ENCODE measurements at places on chromosomes 3 and 15.
A peak's percentile ranks its signal among the peaks of the same experiment; 100 is the strongest.

DNA sequence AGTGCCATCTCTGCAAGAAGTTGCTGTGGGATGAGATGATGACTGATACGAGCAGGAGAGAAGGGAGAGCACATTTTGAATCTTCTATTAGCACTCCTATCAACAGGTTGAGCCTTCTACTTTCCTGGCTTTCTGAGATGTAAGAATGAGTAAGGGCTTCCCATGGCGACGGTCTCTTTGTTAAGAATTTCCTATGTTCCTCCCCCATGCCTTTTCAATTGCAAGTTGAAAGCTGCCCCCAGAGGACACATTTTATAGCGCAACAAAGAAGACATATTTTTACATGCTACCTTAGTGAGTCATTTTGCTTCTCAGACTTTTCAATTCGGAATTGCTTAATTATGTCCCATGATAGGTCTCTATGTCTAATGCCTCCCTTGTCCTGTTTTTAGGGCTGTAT, 71.3 kb upstream of the LRTM1 start:
- peak; percentile 62 for DNase-seq

GRCh38 chr15:41423979-41424659, 7.2 kb downstream of the RTF1 start:
- DNase-seq = no peak

DNA sequence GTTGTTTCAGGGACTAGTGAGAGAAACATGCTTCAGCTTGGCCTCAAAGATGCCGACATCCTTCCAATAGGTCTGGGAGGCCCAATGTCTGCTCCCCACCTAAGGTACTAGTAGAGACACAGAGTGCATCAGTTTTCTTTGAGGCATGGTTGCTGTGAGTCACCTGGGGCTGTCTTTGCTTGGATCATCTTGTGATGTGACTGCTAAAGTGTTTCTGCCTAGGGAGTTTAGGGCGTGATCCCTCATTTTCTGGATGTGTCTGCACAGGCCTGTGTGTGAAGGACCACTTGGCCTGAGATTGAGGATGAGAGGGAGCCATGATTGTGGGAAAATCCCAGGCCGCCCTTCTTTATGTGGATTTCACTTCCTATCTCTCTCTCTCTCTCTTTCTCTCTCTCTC, 4.8 kb downstream of the GASK1A start:
- no peak for DNase-seq

GRCh38 chr3:182973047-182973446, 7.3 kb downstream of the DCUN1D1 start:
- DNase-seq = no peak

- DNase-seq = no peak
Observed at GRCh38 chr3:46112296-46112695, 85.0 kb upstream of the XCR1 start.

- DNase-seq = no peak
Observed at GRCh38 chr3:24802614-24803013, 308.0 kb upstream of the THRB start.

DNA sequence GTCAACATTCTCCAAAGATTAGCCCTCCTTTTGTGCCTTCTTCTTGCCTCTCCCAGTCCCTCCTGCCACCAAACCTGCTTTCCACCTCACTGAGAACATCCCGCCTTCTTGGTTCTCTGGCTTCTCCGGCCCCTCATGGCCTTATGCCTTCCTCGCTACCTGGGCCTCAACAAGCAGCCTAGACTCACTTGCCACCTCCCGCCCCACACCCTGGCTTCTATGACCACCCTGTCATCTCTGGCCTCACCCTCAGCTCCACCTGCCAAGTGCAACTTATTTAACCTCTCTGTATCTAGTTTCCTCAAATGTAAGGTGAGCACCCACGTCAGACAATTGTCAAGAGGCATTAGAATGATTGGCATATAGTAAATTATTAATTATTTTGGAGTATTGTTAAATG, 68.8 kb upstream of the MEX3B start:
- DNase-seq = no peak

Measured in foreskin fibroblast (primary cell).